ENCODE measurements at places on chromosomes 2 and 18. TPM values are rescaled to one million over a fixed set of nuclear protein-coding genes. Genes with fewer than 3 reads are reported as not detected.

- DNase-seq = no peak
Observed at GRCh38 chr2:139123795-139124194, 343.6 kb upstream of the NXPH2 start.

DNA sequence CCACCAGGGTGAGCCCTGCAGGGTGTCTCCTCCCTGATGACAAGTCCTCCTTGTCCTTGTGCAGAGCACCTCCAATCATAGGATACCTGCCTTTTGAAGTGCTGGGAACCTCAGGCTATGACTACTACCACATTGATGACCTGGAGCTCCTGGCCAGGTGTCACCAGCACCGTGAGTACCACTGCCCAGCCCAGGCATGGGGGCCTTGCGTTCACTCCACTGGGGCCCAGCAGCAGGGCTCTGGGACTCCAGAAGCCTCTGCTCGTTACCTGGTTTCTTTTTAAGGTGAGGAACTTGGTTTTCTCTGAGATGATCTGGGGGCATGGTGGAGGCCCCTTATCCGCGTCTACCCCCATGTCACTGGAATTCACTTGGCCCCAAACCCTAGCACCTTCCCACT, 36.5 kb upstream of the RPL31 start:
- DNase-seq = peak; percentile 11

- DNase-seq = no peak
Observed at GRCh38 chr2:20361893-20362292, 11.2 kb upstream of the PUM2 start.

DNA sequence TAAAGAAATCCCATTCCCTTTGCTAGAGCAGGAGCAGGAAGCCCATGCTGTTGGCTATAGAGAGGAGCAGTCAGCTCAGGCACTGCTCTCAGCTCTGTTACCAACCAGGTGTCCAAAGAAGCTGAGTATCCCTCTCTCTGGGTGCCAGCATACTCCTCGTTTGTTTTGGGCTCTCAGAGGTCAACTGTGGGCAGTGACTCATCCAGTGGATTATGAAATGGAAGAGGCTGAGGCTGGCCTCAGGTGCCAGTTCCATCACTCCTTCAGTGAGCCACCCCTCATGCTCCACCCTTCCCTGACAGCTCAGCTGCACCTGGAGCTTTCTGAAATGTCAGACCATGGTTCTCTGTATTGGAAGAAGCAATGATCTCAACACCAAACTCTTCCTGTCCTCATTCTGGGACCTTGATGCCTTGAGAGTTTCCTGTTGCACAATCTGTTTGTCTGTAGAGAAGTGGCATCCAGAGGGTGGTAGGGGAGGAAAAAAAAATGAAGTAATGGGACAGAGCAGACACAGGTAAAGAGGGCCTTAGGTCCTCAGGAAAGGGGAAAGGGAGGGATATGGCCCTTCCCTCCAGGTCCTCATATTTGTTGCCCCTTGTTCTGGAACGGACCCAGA, 31.2 kb upstream of the EN1 start:
- peak; percentile 33 for DNase-seq

Gene LRRC30
- total RNA-seq = not detected
